Bone marrow (tissue), 2 donors: ENCODE measurements at places on chromosomes 16 and 17.
A peak's percentile ranks its signal among the peaks of the same experiment; 100 is the strongest.

DNA sequence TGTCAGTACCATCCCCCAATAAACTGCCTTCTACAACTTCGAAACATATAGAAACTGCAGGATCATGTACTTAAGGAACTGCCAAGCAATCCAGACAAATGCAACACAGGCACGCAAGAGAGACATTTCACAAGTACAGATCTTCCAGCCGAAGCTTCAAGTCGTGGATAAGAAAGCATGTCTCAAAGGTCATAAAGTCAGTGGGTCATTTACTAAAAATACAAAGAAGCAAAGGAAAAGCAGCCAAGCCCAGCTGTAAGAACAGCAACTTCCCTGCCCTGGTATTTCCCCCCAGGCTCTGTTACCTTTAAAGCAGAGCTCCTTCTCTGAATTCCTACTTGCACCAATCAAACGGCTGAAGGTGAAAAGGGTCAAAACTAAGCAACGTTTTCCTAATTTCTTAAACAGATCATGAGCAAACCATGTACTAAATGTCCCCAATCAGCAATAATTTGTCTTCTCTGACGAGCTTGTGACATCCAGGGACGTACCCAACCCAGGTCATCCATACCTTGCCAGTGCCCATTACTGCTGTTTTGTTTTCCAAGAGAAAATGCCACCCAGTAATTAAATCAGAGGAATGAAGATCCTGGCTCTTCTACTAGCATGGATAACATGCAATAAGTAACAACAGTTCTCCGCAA lies 1.7 kb downstream of the AKTIP start:
- DNase-seq, result no peak

DNA sequence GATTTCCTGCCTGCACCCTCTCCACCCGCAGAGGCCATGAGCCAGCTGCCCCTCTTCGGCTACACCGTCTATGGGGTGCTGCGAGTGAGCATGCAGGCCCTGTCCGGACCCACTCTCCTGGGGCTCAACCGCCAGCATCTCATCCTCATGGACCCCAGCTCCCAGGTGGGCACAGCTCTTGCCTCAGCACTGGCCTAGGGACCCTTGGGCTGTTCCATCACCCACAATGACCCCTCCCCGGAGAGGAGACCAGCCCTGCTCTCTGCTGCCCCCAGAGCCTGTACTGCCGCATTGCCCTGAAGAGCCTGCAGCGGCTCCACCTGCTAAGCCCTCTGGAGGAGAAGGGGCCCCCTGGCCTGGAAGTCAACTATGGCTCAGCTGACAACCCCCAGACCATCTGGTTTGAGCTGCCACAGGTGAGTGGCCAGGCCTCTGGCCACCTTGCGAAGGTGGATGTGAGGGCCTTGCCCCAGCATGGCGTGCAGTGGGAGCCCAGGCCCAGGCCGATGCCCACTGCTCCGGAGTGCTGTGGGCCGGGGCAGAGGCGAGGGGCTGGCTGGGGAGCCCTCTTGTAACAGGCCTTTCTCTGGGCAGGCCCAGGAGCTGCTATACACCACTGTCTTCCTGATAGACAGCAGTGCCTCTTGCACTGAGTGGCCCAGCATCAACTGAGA lies 7.3 kb upstream of the SMIM5 start:
- DNase-seq, result no peak

DNA sequence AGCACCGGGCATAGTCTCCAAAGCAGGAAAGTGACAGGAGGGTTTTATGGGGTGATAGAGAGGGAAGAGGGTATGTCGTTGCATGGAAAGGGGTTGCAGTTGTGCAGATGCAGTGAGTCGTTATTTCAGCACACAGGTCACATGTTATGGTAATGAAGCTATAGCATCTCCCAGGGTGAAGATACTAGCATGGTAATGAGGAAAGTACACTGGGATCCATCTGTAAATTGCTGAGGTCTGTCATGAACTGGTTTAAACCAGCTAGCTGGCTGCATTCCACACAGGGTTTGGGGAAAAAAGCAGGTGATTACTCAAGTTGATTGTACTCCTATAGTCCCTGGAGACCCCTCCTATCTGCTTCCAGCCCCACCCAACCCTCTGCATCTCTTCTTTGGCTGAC lies 11.7 kb downstream of the COX11 start:
- no peak for DNase-seq

GRCh38 chr17:4827399-4827798 lies 5.7 kb upstream of the MINK1 start:
- DNase-seq, result no peak

- no peak for DNase-seq
Observed at GRCh38 chr17:15392326-15392741, 50.9 kb upstream of the TEKT3 start.

GRCh38 chr16:72371307-72372086 lies 199.5 kb upstream of the PMFBP1 start:
- no peak for DNase-seq

DNA sequence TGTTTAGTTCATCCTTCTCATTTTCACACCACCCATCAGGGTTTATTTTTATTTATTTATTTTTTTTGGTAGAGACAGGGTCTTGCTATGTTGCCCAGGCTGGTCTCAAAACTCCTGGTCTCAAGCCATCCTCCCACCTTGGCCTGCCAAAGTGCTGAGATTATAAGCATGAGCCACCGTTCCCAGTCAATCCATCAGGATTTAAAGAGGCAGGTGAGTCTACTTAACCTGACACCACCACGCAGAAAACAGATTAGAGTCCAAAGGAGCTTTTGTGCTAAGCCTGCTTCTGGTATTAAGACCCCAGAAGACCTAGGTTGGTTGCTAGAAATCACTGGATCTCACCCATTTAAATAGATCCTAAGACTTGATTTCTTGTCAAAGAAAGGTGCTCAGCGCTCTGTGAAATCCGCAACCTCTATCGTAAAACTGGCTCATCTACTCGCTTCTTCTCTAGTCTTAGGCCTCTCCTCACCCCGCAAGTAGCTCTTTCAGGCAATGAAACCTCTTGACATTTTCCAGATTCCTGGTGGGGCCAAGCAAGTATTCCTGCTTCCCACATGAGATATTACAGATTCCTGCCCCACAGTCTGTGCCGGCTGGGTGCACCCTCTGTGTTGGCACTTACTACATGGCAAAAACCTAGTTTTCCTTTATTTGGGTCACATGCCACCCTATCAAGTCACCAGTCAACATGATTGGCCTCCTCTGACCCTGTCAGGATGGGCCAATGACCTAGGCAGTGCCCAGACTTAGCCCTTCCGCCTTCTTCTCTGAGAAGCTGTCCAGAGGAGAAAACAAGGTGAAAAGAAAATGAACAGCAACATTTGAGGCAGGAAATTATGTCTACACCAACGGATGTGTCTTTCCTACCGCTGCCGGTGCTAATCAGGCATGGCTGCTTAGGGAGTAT lies 9.0 kb downstream of the PITPNA start:
- no peak for DNase-seq

DNA sequence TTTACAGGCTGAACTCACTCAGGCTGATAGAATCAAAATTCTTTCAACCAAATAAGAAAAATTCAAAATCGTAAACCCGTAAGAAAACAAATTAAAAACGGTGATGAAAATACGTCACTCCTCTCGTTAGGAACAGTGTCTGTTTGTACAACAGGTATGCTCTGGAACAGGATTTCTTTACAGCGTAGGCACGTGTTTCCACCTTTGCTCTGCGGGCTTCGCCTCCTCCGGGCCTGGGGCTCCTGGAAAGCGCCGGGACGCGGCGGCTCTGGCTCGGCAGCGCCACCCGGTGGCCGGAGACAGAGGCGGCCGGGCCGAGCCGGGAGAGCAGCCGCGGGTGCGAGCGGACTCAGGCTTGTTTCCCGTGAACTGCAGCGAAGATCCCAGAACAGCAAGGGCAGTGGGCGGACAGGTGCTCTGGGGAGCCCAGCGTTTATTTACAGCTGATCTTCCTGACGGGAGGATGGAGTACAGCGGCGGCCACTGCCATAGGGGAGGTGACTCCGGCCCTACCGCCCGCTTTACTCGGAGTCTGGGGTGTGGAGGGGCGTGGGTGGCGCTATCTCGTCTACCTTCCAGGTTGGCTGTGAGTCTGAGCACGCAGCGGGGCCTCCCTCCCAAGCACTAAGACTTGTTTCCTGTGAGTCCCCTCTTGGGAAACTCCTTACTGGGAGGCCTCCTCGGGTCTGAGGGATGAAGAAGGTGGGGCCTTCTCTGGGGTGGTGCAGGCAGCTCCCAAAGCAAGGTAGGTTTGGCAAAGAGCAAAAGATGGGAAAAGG lies 40.5 kb upstream of the ATP2A3 start:
- no peak for DNase-seq

- DNase-seq, result no peak
Observed at GRCh38 chr17:27239046-27239445, 54.9 kb upstream of the WSB1 start.

GRCh38 chr16:16865374-16865773 lies 486.4 kb downstream of the NPIPA7 start:
- no peak for DNase-seq

DNA sequence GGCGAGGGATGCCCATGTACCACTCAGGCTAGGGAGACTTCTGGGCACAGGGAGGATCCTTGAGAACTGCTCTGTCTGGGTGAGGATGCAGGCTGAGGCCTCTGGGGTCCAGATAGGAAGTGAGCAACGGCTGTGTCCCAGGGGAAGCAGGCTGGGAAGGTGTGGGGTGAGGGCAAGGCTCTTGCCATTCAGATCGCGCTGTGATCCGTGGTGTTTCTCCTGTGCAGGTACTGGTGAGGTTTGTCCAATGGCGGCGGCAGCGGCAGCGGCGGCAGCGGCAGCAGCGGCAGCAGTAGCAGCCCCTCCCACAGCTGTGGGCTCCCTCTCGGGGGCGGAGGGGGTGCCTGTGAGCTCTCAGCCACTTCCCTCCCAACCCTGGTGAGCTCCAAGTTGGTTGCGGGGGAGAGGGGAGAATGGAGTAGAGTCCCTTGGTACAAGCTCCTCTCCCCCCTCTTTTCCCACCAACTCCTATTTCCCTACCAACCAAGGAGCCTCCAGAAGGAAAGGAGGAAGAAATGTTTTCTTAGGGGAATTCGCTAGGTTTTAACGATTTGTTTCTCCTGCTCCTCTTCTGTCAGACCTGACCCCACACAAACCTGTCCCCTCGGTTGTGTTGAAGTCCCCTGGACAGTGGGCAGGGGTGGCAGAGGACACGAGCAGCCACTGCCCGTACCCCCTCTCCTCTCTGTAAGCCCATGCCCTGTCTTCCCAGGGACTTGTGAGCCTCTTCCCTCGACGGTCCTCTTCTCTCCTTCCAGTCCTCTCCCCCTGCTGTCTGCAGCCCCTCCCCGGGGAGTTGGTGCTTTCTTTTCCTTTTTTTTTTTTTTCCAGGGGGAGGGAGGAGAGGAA lies 1.9 kb upstream of the PRRT2 start:
- DNase-seq, result no peak

DNA sequence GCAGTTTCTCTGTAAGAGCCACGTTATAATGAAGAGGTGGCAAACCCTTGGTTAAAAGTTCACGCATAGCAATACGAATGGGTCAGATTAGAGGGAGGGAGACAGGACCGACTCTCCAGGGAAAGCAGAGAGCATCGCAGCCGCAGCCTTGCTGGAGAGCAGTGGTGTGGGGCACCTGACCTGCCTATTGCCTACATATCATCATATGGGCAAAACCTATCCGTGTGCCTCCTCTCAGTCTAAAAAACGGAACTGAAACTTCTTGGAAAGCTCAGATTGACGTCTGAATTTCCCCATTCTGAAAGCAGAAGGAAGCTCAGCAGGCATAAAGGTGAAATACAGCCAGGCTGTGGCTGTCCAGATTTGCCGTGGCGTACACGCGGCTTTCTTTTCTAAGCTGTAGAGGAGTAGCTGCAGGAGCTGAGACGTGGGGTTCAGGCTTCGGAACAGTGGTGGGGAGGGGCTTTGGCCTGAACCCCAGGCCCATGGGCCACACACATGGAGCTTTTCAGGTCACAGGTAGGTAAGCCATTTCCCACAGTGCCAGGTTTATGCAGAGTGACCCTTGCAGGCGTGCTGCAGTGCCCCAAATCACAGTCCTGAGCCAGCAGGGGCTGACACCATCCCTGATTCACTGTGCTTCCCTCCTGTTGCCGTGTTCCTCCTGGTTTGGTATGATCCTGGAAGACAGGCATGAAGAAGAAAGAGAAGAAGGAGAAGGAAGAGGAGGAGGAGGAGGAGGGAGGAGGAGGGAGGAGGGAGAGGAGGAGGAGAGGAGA lies 41.6 kb upstream of the TNRC6C start:
- DNase-seq, result peak; percentile 10

DNA sequence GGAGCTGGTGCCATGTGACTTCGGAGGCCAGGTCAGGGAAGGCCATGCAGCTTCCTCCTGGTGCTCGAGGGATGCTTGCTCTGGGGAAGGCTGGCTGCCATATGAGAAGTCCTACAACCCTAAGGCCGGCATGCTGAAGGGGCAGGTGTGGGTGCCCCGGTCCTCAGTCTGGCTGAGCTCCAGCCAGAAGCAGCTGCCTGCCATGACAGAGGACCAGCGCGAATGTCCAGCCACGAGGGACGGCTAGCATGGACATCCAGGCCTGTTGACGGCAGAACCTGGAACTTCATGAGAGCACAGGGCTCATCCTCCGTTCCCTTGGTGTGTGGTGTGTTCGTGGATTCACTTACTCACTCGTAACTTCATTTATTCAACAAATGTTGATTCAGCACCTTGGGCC lies 140.6 kb downstream of the IRF8 start:
- no peak for DNase-seq

DNA sequence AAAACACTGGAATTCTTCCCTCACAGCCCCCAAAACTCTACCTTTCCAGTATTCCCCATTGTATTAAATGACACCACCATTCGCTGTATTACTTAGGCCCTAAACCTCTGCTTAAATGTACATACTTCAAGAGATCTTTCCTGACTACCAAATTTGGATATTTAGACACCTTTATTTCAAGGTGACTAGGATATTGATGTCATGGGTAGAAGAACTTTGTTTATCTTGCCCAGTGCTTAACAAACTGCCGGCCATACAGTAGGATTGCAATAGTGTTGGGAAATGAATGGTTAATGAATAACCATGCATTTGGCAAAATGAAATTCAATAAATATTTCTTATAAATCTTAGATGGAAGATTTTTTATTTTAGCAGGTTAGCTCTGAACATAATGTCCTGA lies 86.2 kb upstream of the CA10 start:
- DNase-seq, result no peak

DNA sequence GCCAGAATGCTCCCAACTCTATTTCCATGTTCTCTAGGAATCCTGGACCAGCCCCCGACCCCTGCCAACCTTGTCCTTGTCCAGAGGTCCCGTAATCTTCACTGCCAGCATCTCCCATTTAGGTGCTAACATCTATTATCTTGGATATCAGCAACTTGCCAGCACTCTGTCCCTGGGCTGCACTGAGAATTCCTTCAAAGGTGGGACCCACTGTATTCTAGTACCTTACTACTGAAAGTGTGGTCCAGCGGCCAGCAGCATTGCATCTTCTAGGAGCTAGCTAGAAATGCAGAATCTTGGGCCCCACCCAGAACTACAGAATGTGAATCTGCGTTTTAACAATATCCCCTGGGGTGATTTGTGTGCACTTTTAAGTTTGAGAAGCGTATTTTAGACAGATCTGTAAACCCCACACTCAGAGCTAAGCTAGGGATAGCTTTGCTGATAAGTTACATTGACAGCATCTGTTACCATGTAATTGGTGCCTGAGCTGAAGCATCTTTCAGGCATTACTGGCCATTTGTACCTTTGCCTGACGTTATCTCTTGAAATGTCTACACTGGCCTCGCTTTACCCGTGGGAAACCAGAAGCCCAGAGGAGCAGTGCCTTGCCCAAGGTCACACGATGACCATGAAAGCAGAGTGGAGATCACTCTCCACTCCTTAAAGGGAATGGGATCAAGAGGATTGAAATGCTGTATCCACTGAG lies 8.3 kb downstream of the ABAT start:
- DNase-seq, result no peak

- no peak for DNase-seq
Observed at GRCh38 chr17:58229384-58229783, 9.0 kb upstream of the LPO start.
